ENCODE measurements at places on chromosomes 2 and 18.

DNA sequence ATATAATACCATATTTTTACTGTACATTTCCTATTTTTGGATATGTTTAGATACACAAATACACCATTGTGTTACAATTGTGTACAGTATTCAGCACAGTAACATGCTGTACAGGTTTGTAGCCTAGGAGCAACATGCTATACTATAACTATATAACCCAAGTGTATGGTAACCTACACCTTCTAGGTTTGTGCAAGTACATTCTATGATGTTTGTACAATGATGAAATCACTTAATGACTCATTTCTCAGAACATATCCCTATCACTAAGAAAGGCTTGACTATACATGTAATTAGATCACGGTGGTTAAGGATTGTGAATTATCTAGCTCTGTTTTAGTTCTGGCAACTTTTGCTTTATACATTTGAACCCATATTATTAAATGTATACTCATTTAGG, 31.3 kb downstream of the NPHP1 start:
- no peak for DNase-seq

DNA sequence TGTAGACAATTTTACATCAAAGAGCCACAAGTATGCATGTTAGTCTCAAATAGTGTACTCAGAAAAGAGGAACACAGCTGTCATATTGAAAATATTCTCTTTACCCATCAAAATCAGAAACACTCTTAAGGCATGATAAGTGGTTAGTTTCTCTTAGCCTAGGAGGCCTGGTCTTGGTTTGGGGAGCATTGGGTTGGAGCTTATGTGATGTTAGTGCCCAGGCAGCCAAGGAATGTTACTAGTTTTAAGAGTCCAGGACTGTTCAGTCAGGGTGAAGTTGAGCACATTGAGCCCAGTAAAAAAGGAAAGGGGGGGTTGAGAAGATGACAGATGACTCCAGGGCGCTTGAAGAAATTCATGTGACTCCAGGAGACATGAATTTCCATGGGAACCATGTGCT, 340.6 kb downstream of the HRH4 start:
- no peak for DNase-seq

DNA sequence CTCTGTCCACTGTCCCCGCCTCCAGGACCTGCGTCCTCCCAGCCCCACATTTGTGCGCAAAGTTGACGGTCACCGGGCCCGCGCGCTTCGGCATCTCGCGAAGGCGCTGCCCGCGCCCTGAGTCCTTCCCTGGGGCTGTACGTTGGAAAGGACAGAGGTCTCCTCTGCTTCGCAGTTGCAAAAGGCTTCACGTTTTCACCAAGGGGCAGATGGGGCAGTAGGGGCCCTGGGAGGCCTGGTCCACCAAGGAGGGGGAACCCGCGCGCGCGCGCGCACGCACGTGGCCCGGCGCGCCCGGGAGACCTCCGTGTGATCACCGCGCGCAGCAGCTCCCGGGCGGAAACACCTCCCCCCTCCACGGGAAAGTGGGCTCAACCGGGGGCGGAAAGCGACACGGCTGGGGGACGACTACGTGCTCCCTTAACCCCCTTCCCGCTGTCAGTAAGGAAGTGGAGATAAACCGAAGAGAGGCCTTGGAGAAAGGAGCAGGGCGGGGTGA, 21.9 kb downstream of the TEX44 start:
- DNase-seq, result no peak

DNA sequence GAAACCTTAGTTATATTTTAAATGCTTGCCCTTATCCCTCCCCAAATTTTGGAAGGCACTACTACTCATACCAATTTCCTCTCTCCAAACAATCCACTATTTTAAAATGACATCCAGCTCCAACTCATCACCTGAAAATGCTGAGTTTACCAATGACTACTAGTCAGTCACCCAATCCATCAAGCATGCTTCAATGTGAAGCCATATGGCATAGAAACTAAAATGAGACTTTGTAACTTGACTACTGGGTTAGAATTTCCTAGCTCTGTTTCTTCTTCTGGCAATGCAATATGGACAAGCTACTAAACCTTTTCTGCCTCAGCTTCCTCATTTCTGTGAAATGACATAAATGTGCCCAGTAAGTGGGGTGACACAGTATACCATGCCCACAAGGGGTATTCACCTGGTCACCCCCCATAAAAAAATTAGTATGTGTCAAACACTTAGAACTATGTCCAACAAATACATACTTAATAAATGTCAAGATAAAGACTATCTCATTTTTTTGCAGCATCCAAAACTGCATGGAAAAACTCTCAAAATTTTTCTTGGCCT, 10.0 kb upstream of the STPG4 start:
- no peak for DNase-seq

- DNase-seq, result no peak
Observed at GRCh38 chr2:209147981-209148380, 275.9 kb upstream of the MAP2 start.

- peak; percentile 74 for DNase-seq
Observed at GRCh38 chr2:207767461-207768167, 2.1 kb downstream of the FZD5 start.

Measured in ecto neural progenitor cell (in vitro differentiated cells).